Uterus (tissue), 4 donors: ENCODE measurements at places on chromosomes 2 and 18. TPM values are rescaled to one million over a fixed set of nuclear protein-coding genes. Genes with fewer than 3 reads are reported as not detected.

DNA sequence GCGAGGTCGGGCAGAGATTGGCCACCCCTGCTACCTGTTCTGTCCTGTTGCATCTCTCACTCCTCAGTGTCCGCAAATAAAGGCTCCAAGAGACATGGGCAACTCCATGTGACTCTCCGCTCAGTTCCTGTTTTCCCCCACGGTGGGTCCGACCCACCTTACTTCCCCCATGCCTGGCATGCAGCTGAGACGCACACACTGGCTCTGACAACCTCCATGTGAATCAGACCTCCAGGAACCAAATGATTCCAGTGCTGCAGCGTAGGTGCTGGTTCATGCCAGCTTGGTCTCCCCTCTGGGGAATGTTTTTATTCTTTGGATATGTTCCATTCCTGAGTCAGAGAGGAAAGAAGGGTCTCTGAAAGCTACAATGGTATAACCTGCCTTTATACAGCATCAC is 221.5 kb downstream of the SH3RF3 start:
- no peak for DNase-seq

DNA sequence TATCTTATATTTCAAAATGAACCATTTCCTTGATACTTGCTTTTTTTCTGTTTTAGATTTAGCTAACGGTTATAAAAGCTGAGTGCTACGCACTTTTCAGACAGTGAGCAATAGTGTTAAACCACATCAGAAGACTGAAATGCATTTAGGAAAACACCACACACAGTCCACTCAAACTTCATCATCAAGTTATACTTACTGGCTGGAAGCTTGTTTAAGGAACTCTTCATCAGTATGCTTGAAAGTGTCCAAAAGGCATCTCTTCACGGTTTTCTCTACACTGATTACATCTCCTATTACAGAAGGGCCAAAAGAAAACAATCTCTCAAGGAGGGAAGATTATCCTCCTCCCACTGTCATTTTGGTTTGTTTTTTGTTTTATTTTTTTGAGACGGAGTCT is 19.7 kb downstream of the ILKAP start:
- no peak for DNase-seq

- DNase-seq, result no peak
Observed at GRCh38 chr2:226154610-226155009, 645.0 kb downstream of the IRS1 start.

DNA sequence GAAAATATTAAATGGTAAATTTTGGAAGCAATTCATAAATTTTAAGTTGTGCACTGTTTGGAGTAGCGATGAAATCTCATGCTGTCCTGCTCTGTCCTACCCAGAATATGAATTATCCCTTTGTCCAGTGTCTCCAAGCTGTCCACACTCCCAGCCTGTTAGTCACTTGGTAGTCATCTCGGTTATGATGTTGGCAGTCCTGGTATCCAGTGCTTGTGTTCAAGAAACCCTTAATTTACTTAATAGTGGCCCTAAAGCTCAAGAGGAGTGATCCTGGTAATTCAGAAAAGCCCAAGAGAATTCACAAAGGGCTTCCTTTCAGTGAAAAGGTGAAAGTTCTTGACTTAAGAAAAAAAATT is 71.8 kb upstream of the STAM2 start:
- DNase-seq, result no peak

DNA sequence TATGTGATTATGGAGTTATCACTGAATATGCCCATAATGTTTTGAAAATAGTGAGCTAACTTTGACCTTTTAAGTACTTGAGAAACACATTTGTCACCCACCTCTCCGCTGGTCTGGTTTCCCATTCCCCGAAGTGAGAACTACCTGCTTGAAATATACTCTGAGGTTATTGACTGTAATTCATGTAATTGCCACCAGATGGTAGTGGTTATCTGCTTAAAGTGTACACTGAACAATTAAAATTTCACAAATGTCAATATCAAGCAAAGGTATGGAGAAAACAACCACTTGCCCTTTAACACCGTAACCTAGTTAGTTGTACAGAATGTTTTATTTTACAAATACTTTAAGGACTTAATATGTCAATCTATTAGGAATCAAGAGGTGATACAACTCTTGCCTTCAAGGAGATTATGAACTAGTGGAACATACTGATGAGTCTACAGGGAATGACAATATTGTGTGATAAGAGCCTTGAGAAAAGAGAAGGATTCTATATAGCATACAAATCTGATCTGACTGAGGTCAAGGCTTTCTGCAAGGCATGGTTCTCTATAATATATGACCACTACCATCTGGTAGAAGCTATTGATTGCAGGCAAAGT is 316.8 kb upstream of the KCNH7 start:
- no peak for DNase-seq

DNA sequence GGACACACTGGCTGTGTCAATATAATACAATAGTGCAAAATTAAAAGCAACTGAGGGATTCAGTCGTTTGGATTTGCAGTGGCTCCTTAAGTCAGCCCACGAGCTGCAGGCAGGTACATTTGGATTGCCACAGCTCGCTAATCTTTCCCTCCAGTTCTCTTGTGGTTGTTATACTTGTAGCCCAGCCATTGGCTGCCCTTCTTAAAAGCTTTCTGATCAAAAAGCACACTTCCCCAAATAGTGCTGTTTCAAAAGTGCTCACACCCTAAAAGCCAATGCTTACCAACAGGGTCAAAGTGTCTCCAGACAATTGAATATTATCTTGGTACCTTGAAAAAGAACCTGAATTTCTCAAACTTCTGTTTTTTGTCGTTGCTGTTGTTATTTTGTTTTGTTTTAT is 404.7 kb upstream of the FAM98A start:
- no peak for DNase-seq

DNA sequence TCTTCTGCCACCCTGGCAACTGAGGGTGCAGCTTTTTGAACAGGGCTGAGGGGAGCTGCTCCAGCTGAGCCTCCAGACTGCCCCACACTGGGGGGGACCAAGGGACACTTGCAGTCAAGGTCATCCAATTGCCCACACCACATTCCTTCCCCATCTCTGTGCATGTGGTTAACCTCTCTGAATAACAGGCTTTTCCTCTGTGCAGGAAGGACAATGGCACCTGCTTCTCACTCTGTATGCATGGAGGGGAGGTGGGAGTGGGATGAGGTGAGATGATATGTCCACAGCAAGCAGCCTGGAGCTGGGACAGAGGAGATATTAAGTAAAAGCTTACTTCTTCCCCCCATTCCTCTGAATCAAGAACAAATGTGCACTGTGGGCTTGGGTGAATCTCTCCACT is 39.1 kb upstream of the TEX51 start:
- no peak for DNase-seq

- no peak for DNase-seq
Observed at GRCh38 chr2:105780606-105781005, 35.9 kb downstream of the NCK2 start.

GRCh38 chr18:8996771-8997432 is 105.6 kb upstream of the NDUFV2 start:
- no peak for DNase-seq

GRCh38 chr2:96320326-96320725 is 4.8 kb upstream of the ITPRIPL1 start:
- no peak for DNase-seq

DNA sequence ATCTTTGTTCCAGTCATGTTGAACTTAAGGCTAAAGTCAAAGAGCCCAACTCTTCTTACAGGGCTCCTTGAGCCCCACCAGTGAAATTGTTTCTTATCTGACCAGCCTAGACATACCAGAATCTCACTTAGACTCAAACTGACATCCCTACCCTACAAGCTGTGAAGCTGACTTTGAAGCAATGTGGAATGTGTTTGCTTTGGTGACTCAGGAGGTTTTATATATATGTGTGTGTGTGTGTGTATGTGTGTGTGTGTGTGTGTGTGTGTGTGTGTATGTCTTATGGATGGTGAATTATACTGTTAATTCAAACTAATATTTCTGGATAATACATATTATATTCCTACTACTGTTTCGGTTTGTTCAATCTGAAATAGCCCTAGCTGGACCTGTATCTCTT is 67.3 kb downstream of the CAMKMT start:
- no peak for DNase-seq

The SPC25 gene
- 9.5 TPM for total RNA-seq

The KCNG3 gene
- 0.40 TPM for total RNA-seq

The LYPD6B gene
- total RNA-seq, result 0.27 TPM

The TLX2 gene
- not detected for total RNA-seq

The IL37 gene
- total RNA-seq, result not detected
